ENCODE measurements at places on chromosomes 4 and X. TPM values are rescaled to one million over a fixed set of nuclear protein-coding genes. Genes with fewer than 3 reads are reported as not detected.

Gene MOSPD2
- 6.6 TPM for total RNA-seq

Gene ARHGEF6
- 3.6 TPM for total RNA-seq

Gene RASSF6
- total RNA-seq, result 0.22 TPM

Gene APLN
- total RNA-seq, result 0.24 TPM

Gene MID1IP1
- total RNA-seq, result 100 TPM

Gene IGFBP7
- total RNA-seq, result 0.42 TPM

Gene CFAP97
- 36.1 TPM for total RNA-seq

Gene CNGA1
- total RNA-seq, result 1.0 TPM

DNA sequence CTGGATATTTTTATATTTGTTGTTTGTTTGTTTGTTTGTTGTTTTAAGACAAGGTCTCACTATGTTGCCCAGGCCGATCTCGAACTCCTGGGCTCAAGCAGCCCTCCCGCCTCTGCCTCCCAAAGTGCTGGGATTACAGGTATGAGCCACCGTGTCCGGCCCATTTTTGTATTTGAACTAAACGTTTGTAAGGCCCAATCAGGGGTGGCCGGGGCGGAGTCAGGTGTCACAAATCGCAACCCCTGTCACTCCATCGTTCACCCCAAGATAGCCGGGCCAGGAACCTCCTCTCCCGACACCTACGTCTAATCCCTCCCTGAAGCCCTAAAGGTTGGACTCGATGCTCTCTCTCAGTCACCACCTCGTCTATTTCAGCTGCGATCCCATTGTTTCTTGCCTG is 722 bp upstream of the EFHC2 start:
- peak; percentile 29 for DNase-seq

GRCh38 chr4:1622956-1623355 is 61.2 kb downstream of the FAM53A start:
- no peak for DNase-seq

DNA sequence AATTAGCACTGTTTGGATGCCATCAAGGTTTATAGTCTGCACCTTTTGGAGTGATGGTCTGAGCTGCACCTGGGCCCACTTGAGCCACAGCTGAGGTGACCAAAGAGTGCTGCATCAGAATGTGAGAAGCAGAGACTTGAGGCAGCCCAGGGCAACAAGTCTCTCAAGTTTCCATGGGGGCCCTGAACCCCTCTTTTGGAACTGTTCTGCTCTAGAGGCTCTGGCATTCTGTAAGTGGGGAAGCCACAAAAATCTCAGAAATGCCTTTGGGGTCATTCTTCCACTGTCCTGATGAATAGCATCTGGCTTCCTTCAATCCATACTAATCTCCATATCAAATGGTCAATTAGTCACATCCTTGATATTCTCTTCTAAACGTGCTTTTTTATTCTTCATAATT is 298.4 kb upstream of the MAOA start:
- DNase-seq, result no peak

GRCh38 chrX:153477901-153478300 is 7.5 kb upstream of the HAUS7 start:
- no peak for DNase-seq

DNA sequence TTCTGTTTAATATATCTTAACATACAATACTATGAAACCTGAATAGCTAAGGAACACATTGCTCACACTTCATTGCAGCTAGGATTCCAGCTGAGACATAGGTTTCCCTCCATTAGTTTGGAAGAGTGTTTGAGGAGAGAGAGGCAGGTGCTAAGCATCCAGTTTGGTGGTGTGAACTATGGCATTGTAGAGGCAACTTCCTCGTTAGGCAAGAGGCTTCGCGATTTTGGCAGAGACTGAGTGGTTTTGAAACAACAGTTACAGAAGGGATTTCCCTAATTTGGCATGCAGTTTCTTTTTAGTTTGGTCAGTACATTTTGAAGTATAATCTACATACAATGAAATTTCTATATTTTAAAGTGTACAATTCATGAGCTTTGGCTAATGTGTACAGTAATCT is 117.1 kb upstream of the BMP3 start:
- no peak for DNase-seq

DNA sequence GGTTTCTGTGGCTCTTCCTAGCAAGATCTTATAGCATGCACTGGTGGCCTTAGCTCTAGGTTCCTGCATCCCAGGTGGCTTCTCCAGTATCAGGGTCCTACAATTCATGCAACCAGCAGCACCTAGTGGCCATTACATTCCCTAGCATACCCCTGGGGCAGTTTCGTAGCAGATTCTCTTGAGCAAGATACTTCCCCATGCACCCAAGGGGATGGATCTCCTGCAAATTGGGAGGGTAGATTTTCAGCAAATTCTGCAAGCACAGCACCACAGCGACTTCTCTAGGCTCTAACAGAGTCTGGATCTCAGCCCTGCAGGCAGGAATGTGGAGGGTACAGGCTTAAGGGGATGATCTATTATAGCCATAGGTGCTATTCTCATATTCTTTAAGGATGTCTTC is 13.1 kb upstream of the SLC9B1 start:
- peak; percentile 77 for DNase-seq

DNA sequence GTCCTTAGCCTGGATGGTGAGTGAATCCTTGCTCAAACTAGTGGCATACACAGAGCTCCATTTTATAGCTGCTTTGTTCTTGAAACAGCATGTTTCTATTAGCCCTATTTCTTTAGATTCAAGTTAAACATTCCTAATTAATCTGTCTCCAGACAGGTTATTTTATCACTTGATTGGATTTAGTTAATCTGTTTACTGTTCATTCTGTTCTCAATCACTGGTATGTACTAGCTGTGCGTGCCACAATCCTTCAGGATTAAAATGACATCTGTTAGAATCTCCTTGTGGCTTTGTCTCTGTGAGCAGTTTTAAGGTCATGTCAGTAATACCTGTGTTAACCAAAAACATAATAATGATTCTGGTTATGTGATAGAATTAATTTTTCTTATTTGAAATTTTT is 36.5 kb downstream of the PTPN13 start:
- DNase-seq, result no peak

DNA sequence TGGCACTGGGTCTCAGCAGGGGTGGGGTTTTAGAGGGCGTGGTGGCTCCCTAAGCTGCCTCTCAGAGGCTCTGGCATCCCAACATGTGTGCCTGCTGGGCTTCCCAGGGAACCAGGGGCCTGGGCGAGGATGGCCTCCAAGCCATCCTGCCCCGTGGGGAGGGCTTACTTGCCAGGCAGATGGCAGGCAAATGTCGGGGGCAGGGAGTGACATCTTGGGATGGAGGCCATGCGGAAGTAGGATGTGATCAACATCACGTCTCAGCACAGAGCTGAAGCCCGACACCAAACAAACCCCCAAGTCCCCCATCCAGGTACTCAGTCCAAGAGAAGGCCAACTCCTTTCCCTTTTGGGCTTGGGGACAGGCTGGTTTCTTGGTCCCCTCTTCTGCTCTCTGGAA is 4.7 kb downstream of the L1CAM start:
- DNase-seq, result no peak

DNA sequence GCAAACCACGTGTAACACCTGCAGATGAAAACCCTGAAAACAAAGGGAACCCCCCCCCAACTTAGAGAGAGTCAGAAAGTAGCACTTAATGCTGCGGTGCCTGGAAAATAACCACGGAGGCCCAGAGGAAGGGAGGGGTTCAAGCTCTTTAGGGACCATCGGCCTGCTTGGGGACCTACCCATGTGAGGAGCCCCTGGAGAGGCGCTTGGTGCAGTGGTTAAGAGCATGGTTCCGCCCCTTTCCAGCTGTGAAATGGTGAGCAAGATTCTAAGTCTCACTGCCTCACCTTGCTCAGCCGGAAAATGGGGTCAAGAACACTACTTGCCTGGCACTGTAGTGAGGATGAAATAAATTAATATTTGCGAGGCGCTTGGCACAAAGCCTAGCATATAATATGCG is 13.8 kb downstream of the SLC25A5 start:
- no peak for DNase-seq

GRCh38 chr4:73127839-73128453 is 58.4 kb upstream of the COX18 start:
- no peak for DNase-seq

- no peak for DNase-seq
These were observed 1.6 kb downstream of the ENAM start for GRCh38 chr4:70630162-70630561.

DNA sequence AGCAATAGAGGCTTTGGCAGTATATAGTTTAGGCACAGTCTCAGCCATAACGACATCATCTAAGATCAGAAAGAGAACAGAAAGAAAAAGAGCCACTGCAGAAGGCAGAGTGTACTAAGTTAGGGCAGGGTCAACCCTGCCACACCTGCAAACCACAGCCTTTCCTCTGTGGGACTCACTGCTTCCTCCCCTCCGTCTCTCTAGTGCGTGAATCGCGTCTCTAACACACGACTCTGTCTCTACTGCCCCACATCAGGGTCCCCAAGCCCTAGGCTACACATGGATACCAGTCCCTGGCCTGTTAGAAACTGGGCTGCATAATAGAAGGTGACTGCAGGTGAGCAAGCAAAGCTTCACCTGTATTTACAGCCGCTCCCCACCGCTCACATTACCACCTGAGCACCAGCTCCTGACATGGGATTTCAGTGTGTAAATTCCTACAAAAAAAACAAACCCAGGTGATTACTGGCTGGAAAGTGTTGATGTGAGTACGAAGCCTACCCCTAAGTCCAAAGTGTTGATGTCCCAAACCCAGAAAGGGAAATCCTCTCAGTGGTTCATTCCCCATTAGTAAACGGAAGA is 128.9 kb downstream of the PRKX start:
- DNase-seq, result peak; percentile 31

DNA sequence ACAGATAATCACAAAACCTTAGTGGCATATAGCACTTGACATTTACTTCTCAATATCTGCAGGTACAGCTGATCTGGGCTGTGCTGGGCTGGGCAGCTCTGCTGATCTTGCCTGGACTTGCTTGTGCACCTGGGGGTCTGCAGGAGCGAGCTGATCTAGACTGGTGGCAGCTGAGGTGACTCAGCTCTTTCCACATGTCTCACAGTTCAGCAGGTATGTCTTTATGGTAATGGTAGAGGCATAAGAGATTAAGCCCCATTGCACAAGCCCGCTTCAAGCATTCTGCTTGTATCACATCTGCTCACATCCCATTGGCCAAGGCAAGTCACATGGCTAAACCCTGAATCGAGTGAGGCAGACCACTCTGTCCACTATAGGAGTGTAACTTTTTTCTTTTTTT is 506.7 kb downstream of the BCOR start:
- no peak for DNase-seq

DNA sequence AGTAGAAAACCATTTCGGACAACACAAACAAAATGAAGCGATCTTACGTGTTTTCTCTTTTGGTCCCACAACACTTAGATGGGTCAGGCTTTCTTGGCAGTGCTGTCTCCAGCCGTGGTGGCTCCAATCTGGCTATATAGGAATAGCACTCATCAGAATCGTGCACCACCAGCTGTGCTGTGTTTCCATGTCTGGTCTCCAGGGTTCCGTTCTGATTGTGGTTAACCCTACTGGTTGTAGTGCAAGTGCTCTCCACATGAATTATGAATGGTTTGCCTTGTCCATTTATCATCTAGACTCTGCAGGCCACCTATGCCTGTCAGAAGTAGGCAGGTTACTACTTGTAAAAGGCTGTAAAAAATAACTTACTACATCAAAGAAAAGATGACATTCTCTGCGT is 536.3 kb downstream of the IQCM start:
- no peak for DNase-seq

DNA sequence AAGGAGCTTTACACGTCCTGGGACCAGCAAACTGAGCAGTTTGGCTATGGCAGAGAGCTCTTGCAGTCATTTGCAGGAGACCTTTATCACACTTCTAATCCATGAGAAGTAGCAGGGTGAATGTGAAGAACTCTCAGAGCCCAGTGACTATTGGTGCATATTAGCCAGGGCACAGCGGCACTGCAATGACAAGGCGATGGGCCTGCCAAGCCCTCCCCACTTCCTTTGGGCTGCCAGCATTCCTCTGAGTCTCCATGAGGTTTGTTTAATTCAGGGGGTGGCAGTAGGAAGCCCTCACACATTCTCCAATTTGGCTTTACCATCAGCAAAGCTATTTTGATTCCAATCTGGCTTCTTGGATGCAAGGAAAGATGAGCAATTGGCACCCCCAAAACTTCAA is 79.2 kb upstream of the TSPAN7 start:
- DNase-seq, result no peak

GRCh38 chr4:112563431-112564200 is 47.6 kb upstream of the NEUROG2 start:
- DNase-seq, result no peak

- DNase-seq, result no peak
These were observed 62.2 kb downstream of the HAUS3 start for GRCh38 chr4:2179717-2180116.

GRCh38 chr4:157151711-157152110 is 68.8 kb upstream of the GRIA2 start:
- DNase-seq, result no peak

GRCh38 chrX:37959212-37960021 is 46.9 kb upstream of the SYTL5 start:
- DNase-seq, result no peak

- DNase-seq, result no peak
These were observed 24.6 kb downstream of the BEX3 start for GRCh38 chrX:103400931-103401330.

GRCh38 chr4:47830265-47831025 is 7.4 kb downstream of the CORIN start:
- DNase-seq, result no peak

DNA sequence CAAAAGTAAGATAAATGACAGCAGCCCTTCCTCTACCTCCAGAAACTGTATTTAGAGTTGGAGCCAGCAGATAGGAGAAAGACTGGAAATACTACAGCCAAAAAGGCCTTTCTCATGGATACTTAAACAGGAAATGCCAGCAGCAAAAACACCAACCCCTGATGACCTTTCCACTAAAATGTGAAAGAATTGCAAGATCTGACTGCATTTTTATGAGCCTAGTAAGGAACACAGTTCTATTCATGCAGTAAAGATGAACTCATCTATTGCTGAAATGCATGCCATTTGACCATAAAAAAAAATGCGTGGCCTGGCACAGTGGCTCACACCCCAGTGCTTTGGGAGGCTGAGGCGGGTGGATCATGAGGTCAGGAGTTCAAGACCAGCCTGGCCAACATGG is 19.9 kb downstream of the ABCG2 start:
- DNase-seq, result no peak

- DNase-seq, result no peak
These were observed 36.7 kb upstream of the GUCY1A1 start for GRCh38 chr4:155629956-155630355.

GRCh38 chr4:81827577-81828202 is 356.0 kb upstream of the RASGEF1B start:
- no peak for DNase-seq

- peak; percentile 57 for DNase-seq
These were observed 278.9 kb downstream of the INPP4B start for GRCh38 chr4:142567199-142567598.

- no peak for DNase-seq
These were observed 19.9 kb downstream of the ARSJ start for GRCh38 chr4:113959539-113959937.

DNA sequence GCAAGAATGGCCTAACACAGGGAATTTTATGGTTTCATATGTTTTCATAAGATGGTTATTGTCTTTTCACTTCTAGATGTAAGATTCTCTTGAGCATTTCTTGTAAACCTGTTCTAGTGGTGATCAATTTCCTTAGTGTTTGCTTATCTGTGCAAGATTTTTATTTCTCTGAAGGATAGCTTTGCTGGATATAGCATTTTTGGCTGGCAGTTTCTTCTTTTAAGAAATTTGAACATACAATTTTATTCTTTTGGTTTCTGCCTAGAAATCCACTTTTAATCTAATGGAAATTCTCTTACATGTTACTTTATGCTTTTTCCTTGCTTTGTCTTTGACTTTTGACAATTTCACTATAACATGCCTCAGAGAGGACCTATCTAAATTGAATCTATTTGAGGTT is 276.5 kb upstream of the SFRP2 start:
- DNase-seq, result no peak

GRCh38 chrX:136954930-136955329 is 74.4 kb upstream of the RBMX start:
- no peak for DNase-seq

Measured in H9 (cell line).